LHCN-M2 (cell line): ENCODE measurements at places on chromosomes 1 and 21.
A peak's percentile ranks its signal among the peaks of the same experiment; 100 is the strongest.

DNA sequence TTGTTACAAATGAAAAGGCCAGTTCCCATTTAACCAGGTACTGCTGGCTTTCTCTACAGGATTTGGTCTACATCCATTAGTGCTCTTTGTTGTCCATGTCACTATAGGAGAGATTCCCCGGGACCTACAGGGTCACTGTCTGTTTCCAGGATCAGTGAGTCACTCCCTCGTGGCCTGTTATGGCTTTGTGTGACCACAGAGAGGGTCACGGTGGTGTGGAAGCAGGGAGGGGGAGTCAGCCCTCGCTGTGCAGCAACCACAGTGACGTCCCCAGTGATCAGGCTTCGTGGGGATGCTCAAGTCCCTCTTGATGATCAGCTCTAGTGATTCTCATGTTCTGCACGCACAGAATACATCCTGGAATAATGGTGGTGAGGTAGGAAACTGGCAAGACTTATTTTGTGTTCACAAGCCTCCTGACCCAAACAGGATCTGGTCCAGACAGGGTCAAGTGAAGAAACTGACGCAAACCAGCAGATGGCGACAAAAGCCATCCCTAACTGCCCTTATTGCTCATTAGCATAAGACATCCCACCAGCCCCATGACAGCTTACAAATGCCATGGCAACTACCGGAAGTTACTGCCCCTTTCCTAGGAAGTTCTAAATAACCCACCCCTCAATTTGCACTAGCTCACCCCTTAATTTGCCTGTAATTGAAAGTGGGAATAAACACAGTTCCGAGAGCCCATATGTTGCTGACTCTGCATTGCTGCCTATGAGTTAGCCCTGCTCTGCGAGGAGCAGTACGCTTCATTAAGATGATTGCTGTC is 98.5 kb downstream of the DISC1 start:
- peak; percentile 69 for DNase-seq

GRCh38 chr1:206586501-206587445 is 25.5 kb downstream of the EIF2D start:
- no peak for DNase-seq

DNA sequence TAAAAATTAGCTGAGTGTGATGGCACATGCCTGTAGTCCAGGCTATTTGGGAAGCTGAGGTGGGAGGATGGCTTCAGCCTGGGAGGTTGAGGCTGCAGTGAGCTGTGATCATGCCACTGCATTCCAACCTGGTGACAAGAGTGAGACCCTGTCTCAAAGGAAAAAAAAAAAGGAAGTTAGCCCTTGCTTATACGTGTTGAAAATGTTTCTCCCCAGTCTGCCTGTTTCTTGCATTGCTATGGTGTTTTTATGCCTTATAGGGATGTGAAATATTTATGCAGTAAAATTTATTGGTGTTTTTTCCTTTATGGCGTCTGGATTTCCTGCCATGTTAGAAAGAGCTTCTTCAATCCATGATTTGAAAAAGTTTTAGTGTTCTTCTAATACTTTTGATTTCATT is 3.6 kb upstream of the RERE start:
- DNase-seq: no peak

DNA sequence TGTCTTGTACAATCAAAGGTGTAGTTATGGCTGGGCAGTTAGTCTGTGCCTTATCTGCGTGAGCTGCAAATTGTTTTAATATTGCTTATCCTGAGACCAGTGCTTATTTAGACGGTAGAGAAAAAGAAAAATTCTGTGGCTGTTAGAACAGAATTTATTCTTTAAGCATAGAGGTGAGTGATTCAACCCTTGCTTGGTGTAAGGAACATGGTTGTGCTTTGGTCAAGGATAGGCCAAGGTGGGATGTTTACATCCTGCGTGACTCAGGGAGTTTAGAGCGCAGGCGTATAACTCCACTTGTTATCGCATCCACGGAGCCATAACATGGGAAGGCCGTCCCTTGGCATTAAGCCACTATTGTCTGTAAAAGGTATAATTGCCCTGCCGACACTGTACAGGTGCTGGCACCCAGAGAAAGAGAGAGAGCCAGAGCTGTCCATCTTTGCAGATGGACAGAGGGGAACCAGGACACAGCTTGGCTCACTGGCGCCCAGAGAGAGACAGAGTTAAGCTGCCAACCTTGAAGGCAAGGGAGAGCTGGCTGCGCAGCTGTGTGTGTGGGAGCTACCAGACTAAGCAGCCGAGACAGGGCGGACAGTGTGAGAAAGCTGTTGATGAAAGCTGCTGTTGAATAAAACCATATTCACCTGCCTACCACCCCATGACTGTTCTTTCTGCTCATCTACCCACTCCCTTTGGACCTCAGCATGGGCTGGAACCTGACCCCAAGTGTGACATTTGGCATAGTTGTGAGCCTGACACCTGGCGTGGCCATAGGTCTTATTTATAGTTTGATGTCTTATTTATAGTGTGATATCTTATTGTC is 200.4 kb downstream of the DYRK1A start:
- DNase-seq: no peak

- DNase-seq: no peak
These were observed 159.1 kb downstream of the LHX8 start for GRCh38 chr1:75293270-75293669.

- DNase-seq: no peak
These were observed 104.8 kb upstream of the CASZ1 start for GRCh38 chr1:10901091-10901890.

GRCh38 chr1:219264561-219264960 is 90.9 kb downstream of the LYPLAL1 start:
- no peak for DNase-seq

DNA sequence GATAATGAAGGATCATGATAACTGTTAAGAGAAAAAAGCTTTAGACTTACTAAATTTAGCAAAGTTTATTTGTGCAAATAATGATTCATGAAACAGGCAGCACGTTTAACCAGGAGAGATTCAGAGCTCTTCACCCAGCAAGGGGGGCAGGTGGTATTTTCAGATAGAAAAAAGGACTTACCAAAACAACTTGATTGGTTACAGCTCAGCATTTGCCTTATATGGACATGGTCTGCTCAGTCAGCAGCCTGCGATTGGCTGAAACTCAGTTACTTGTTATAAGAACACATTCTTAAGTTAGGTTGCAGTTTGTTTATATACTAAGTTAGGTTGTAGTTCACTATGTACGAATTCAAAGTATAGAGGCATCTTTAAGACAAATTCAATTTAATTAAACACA is 165.6 kb downstream of the DUSP10 start:
- peak; percentile 66 for DNase-seq

DNA sequence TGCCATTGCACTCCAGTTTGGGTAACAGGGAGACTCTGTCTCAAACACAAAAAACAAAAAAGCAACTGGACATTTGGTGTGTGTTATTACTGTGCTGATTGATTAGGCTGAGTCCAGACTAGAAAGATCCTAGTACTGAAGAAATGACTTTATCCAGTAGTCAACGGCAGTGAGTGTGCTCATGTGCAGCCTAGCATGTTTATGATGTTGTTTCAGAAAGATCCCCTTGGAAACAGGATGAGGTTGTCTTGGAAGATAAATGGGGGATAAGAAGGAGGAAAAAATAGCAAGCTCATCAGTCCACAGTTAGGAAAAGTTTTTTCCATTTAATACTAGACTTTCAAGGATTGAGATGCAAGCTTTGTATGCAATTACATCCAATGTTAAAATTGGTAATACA is 14.3 kb downstream of the RUSC1 start:
- DNase-seq: no peak
